Sigmoid colon (tissue), 7 donors: ENCODE measurements at places on chromosomes 4 and X. TPM values are rescaled to one million over a fixed set of nuclear protein-coding genes. Genes with fewer than 3 reads are reported as not detected.

DNA sequence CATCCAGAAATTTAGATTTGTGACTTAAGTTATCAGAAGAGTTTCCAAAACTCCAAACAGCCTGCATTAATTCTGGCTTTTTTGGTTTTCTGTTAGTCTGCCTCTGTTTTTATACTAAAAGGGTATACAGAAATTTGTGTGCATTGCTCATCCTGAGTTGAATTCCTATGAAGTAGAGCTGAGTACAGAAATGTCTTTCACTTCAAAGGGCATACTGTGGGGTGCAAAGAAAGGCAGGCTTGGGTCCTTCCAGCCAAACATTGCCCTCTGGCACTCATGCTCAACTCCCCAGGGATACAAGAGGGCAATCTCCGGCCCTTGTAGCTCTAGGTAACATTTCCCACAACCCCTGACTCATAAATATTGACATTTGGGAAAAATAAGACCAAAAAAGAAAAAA lies 27.6 kb upstream of the TMEM184C start:
- no peak for DNase-seq

DNA sequence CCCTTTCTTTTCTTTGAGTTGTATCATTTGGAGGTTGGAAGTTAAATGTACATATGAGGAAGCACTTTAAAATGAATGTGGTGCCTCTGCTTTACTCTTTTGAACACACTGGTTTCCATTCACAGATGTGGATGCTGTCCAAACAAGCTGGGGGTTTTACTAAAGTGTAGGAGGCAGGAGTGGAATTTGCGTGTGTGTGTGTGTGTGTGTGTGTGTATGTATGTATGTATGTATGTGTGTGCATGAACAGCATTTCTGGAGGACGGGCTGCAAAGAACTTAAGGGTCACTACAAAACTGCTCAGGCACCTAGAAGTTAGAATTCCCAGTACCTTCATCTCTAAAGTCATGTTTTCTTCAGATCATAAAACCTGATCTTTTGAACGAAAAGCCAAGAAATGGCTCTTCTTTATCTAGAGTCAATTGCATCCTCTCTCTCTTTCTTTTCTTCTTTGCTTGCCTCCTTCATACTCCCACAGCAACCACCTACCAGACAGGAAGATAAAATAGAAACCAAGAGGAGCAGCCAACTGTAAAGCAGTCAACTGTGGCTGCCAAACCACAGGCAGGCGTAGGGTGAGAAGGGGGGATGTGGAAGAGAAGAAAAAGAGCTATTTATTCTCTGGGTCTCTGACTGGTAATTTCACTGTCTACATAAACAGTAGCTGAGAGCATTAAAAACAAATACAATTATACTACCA lies 177.0 kb upstream of the RASGEF1B start:
- no peak for DNase-seq

- no peak for DNase-seq
These were observed 87.5 kb downstream of the LEF1 start for GRCh38 chr4:108081256-108081655.

- no peak for DNase-seq
These were observed 1.0 kb downstream of the ARMCX1 start for GRCh38 chrX:101551380-101551767.

DNA sequence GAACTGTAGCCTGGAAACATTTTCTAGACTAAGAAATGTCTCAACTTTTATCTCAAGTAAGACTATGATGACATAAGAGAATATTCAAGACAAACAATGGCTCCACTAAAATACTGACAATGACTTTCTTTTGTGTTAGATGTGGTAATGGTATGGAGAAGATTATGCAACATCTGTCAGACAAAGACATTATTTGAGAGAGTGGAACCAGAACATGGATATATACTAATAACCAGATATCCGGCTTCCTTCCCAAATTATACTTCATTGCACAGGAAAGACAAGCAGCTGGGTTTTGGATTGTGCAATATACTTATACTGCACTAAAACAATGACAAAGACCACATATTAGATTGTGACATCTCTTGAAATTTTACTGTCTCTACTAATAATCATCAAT lies 290.8 kb upstream of the GIMD1 start:
- DNase-seq, result no peak

- DNase-seq, result no peak
These were observed 244.5 kb upstream of the FSTL5 start for GRCh38 chr4:162408309-162408708.

- no peak for DNase-seq
These were observed 487.2 kb downstream of the FAT4 start for GRCh38 chr4:125801924-125802323.

GRCh38 chr4:30385650-30386049 lies 334.5 kb upstream of the PCDH7 start:
- DNase-seq, result no peak

DNA sequence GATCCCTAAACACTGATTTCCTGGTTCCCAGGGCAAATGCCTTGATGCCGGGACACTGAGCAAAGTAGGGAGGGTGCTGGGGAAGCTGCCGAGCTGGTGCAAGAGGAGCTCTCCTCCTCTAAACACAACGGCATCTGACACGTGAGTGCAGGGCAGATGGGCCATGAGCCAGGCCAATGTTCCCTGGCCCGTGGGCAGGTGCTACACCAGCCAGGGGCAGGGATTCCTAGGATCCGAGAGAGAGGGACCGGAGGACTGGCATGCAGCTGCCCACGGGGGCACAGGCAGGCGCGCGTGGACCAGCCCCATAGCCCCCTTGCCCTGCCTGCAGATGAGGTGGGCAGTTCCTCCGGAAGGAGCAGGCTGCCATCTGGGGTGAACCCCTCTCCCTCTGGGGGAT lies 66.8 kb upstream of the AFAP1 start:
- DNase-seq, result no peak

- DNase-seq, result no peak
These were observed 52.4 kb downstream of the CBLL2 start for GRCh38 chrX:22325096-22325495.

GRCh38 chr4:131091896-131092295 lies 1995.9 kb downstream of the C4orf33 start:
- DNase-seq, result no peak

The MAGEA11 gene
- polyA plus RNA-seq, result not detected

The CD99 gene
- 77.2 TPM for polyA plus RNA-seq

The CXXC4 gene
- 0.60 TPM for polyA plus RNA-seq

The FAM200B gene
- polyA plus RNA-seq, result 36.4 TPM

The WDR17 gene
- polyA plus RNA-seq, result not detected
